Osteoblast (primary cell): ENCODE measurements at places on chromosomes 1 and 21. TPM values are rescaled to one million over a fixed set of nuclear protein-coding genes. Genes with fewer than 3 reads are reported as not detected.

TMPRSS3 gene
- not detected in 2 replicates for total RNA-seq

PPIAL4G gene
- total RNA-seq = not detected in 2 replicates

C1QTNF12 gene
- 0.36 and 0.59 TPM in 2 replicates for total RNA-seq

KCNE1 gene
- 0.29 and 0.72 TPM in 2 replicates for total RNA-seq

HSD3B1 gene
- not detected in 2 replicates for total RNA-seq

ASCL5 gene
- not detected in 2 replicates for total RNA-seq
